ENCODE measurements at places on chromosomes 7 and 10.

DNA sequence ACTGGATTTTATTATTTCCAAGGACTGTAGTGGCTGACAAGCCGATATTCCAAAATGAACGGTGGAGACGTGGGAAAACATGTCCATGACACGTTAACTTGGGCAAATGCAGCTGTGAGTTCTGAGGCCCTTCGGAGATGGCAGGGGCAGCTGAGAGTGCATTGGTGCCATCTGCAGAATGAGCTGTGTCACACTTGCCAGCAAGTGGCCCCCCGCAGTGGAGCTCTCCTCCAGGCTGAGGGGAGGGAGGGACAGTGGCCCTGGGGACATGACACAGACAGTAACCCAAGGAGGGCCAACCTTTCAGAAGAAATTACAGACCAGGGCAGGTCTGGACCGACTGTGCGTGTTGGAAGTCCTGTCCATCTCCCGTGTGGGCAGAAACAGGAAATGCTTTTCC is 139.4 kb downstream of the SVIL start:
- no peak for DNase-seq

- no peak for DNase-seq
These were observed 16.3 kb upstream of the ZMIZ1 start for GRCh38 chr10:79052291-79053080.

- no peak for DNase-seq
These were observed 31.9 kb downstream of the MICU1 start for GRCh38 chr10:72593963-72594362.

DNA sequence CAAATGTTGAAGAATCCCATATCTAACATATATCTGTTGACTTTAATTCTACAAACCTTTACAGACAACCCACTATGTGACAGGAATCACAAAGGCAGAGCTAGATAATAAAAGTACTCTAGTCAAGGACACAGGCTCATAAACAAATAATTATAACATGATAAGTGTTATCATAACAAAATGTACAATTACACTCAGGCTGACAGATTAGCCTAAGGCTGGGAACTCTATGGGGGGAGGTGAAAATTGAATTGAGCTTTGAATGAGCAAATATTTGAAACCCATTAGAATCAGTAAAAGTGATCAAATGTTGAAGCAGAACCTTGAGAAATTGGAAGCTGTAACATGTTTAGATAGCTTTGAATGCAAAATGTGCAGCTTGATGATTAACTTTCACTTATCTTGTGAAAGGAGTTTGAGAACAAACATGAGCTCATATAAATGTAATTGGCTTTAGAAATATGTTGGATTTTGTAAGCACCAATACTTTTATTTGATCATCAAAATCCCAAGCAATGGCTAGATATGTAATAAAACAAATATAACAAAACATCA is 970.2 kb downstream of the SORCS3 start:
- DNase-seq: no peak

GRCh38 chr10:133388236-133388972 is 5.6 kb upstream of the MTG1 start:
- DNase-seq: no peak

DNA sequence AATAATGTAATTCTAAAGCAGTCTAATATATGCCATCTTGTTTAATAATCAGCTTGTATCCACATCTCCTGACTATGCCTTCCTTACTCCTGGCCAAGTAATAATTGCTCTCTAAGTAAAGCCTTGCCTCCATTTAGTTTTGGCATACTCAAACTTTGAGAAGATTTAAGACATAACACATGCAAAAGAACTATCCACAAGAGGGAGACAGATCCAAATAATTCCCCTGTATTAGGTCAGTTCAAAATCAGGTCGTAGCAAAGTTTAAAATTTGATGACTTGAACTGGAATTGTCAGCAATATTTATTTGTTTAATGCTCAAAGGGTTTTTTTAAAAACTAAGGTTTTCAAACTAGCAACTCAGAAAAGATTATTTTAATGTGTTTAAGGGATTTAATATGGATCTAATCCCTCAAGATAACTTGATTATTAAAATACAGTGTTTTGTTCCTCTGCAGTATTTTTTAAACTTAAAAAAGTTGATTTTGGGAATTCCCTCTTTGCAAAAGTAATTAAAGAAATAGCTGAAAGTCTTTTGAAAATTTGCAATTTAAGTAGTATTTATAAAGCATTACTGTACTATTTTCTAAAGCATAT is 95.3 kb downstream of the HDAC9 start:
- DNase-seq: no peak

DNA sequence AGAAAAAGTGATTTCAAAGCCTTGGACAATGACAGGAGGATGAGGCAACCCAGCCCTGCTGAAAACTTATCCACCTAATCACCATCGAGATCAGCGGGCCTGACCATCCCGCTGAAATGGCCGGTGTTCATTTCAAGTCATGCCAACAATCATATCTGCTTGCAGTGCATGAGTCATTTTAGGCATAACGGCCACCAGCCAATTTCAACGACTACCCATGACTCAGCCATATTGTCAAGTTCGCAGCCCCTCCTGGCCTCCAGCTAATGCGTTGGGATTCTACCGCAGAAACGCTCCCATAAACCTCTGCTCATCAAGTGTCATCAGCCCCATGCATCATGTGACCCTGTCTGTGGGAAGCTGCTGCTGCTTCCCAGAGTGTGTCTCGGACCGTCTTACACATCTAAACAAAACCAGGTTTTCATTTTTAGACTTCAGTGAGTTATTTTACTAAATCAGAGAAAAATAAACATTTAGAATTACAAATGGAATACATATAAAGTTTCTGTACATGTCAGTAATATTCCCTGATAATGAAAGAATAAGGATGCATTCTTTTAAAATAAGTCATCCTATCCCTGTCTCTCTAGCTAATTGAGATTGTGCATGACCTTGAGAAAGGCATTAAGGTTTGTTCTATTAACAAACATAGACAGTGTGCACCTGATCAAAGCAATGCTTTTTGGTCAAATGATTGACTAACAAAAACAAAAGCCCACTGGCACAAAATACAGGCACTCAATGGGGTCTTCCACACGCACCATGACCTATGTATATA is 188.9 kb downstream of the ADAM12 start:
- DNase-seq: no peak

DNA sequence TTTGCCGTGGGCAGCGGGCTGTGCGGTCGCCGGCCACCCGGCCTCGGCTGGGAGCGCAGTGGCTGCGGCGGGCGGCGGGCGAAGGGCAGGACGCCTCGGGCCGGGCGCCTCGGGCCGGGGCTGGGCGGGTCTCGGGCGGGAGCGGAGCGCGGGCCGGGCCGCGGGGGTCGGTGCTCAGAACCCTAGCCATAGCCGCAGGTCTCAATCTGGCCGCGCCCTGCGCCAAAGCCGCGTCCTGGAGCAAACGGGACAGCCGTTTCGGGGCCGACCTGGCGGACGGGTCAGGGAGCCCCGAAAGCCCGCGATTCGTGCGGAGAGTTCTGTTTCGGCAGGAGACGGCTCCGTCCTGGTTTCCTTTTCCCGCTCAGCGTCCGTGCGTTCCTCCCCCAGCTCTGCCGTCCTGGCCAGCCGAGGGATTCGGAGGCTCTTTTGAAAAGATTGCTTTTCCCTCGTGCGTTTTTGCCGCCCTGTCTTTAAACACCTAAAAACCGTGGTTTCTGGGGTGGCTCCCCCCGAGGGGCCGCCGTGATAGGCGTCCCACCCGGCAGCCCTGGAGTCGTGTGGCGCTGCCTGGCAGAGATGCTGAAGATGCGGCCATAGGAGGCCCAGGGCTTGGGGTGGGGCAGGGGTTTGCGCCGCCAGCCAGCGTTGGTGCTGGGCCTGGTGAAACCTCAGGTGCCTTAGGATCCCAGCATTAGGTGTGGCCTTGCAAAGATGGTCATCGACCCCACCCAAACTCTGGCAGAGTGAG is 727 bp downstream of the RET start:
- DNase-seq: no peak

- no peak for DNase-seq
These were observed 48.8 kb upstream of the DKK1 start for GRCh38 chr10:52265131-52265926.

DNA sequence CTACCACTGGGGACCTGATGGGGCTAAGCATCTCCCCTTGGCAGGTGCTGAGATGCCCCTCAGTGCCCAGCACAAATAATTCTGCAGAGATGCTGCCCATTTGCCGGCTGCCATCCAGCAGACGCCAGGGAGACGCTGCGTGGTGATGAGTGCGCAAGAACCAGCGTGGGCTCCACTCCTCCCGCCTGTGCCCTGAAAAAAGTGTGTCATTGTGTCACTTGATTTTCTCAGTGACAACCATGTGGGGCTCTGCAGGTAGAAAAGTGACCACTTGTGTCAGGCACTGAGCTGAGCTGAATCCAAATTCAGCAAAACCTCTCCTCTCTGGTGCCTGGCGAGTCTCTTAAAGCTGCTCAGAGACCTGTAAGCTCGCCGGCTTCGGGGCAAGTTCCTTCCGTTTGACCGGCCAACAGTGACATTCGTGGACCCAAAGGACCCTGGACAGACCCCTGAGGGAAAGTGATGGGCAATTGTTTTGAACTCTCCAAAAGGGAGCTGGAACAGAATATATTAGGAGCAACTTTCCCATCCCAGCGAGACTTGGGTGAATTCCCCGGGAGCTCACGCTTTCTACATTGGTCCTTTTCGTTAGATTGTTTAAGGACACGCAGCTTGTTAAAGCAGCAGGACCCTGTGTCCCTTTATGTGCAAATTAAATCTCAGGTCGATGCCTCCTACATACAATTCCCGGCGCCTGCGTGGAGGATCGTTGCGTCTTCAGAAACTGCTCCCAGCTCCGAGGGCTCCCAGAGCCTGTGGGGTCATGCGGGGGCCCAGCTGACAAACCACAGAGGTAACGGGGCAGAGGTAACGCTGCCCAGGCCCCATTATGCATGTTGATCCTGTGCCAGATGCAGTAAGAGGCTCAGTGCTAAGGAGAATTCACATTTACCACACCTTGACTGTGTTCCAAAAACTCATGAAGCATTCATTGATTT is 332.7 kb downstream of the ADARB2 start:
- DNase-seq: no peak

GRCh38 chr7:155585951-155586350 is 39.6 kb upstream of the CNPY1 start:
- DNase-seq: no peak

DNA sequence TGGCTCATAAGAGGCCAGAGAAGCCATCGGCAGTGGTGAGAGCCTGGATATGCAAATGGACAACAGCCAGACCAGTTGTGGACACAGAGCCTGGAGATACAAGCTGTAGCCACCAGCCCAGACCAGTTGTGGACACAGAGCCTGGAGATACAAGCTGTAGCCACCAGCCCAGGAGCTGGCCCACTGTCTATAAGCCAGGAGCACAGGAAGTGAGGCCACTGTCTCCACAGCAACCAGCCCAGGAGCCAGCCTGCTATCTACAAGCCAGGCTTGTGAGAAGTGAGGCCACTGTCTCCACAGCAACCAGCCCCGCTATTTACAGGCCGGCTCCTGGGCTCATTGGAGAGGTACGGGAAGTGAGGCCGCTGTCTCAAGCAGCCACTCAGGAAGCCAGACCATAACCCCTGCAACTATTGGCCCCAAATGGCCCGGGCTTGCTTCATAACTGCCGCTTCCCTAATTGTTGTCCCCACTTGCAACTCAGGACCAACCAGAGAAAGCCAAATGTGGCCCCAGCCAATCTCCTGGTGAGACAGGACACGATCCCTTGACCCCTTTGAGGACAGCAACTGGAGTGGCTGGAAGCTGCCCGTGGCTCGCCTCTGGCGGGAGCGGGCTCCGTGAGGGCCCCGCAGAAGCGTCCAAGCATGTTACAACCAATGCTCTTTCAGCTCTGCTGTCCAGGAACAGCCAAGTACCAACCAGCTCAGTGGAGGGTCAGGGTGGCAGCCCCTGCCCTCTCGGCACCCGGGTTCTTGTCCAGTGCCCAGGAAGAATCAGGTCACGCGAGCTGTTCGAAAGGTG is 44.1 kb upstream of the CNPY1 start:
- DNase-seq: no peak

DNA sequence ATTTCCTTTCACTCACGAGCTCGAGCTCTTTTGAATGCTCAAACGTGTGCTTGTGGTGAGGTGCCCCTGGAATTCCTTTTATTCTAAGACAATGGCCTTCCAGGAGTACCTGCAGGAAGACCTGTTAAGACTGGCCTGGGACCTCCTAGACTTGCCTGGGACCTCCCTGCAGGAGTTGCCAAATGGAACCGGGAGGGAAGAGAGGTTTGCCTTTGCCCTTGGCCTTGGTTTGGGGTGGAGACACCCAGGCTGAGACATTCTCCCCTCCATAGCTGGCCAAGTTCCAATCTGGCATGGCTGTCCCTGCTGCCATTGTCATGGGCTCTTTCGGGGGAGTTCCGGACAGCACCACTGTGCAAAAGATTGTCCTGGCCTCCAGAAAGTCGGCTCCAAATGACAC is 39.7 kb downstream of the DNAJB12 start:
- no peak for DNase-seq

- DNase-seq: no peak
These were observed 495.9 kb downstream of the XPNPEP1 start for GRCh38 chr10:109427411-109427810.

DNA sequence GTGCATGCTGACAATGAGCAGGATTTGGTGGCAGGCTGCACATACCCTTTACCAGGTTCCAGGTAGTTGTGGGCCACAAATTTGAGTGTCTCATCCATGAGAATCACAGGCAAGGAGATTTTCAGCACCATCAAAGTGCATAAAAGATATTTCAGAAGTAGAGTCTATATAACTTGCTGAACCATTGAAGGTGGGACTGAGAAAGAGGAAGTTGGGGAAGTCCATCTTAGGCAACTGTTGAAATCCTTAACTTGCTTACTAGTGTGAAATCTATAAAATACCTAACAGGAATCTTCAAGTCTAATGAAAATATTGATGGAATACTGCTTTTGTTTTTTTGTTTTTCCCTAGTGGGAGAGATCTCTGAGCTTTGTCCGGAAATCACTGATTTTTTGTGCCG is 325.1 kb upstream of the PLXDC2 start:
- no peak for DNase-seq

All from activated CD4-positive, alpha-beta T cell treated with anti-CD3 and anti-CD28 coated beads for 24 hours (primary cell).